Pons (tissue), 1 donor: ENCODE measurements at places on chromosomes 7 and 10.

- DNase-seq = no peak
Measured at GRCh38 chr10:3126741-3127346, 45.7 kb downstream of the PITRM1 start.

- DNase-seq = no peak
Measured at GRCh38 chr7:142499635-142500034, 241.8 kb upstream of the PRSS58 start.

DNA sequence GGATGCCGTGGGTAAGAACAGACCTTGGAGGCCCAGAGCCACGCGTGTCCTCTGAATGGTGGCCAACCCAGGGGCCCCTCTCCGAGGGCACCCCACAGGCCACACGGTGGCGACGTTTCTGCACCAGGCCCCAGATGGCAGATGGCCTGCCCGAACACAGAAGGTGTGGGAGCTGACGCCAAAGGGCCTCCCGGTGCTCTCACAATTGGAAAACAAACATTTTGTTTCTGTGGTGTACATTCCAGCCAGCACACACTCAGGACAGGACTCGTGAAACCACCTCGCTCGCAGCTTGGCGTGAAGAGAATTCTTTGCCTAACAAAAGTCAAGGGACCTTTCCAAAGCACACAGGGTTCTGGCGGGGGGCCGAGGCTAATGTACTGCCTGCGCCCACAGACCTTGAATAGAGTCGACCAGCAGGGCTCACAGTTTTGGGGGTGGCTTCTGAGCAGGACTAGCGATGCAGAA, 112.1 kb downstream of the FAM53B start:
- peak; percentile 57 for DNase-seq

- no peak for DNase-seq
Measured at GRCh38 chr10:11723359-11723758, 18.8 kb upstream of the ECHDC3 start.

GRCh38 chr10:6778992-6779701, 199.1 kb upstream of the PRKCQ start:
- peak; percentile 57 for DNase-seq

DNA sequence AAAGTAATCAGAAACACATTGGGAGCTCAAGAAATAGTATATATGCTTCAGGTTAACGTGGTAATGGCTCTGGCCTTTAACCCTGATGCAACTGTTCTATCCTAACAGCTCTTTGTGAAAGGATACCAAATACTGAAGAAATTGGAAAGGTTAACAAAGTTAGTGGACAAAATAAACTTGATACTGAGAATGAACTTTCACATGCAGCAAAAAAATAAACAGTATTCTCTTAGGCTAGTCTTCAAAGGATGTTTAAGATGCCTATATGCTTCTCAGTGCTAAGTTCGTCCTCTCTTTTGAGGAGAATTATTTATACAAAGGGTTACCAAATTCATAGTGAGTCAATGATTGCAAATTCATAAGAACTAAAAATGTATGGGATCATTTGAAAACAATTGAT, 256.2 kb upstream of the FERD3L start:
- no peak for DNase-seq

- no peak for DNase-seq
Measured at GRCh38 chr7:19362099-19362498, 216.9 kb upstream of the FERD3L start.

GRCh38 chr7:101995121-101995520, 177.7 kb downstream of the CUX1 start:
- DNase-seq = no peak

- DNase-seq = peak; percentile 22
Measured at GRCh38 chr7:127809261-127809702, 157.3 kb downstream of the SND1 start.
